ENCODE measurements at places on chromosomes 16 and 17.

- no peak for DNase-seq
These were observed 2.6 kb downstream of the SNX29 start for GRCh38 chr16:11979013-11979672.

DNA sequence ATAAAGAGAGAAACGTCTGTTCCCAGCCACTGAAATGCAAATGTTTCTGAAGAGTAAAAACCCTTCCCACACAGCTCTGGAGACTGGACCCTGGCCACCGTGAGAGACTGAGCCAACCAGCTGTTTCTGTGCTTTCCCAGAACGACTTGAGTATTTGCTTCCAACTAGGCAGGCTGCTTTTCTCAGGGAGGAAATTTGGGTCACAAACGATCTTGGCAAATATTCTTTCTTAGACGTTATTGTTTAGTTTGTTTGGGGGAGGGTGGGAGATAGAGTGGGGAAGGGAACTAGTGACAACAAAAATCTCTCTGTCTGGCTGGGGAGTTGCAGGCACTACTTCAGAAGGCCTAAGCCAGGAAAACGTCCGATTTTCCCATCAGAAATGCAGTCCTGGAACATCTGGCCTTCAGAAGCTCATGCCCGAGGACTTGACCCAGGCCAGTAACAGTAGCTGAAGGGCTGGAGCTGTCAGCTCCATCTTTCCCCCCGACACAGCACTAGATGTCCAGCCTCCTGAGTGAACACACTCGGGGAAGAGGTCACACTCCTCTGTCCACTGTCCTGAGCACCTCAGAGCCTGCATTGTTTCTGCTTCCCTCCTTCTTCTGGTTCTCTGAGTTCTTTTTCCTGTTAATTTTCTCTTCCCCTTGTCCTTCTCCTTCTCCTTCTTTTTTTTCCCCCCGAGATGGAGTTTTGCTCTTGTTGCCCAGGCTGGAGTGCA lies 4.0 kb downstream of the CCDC92B start:
- no peak for DNase-seq

DNA sequence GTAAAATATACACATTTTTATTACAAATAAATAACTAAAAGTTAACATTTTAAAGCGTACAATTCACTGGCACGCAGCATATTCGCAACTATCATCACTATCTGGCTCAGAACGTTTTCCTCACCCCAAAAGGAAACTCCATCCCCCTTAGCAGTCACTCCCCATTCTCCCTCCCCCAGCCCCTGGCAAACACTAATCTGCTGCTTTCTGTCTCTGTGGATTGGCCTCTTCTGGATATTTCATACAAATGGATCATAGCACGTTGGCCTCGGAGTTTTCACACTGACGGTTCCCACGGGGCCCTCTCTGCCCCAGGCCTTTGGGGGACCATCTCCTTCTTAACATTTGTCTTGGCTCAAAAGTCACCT lies 64.6 kb downstream of the RTN4RL1 start:
- DNase-seq = no peak

DNA sequence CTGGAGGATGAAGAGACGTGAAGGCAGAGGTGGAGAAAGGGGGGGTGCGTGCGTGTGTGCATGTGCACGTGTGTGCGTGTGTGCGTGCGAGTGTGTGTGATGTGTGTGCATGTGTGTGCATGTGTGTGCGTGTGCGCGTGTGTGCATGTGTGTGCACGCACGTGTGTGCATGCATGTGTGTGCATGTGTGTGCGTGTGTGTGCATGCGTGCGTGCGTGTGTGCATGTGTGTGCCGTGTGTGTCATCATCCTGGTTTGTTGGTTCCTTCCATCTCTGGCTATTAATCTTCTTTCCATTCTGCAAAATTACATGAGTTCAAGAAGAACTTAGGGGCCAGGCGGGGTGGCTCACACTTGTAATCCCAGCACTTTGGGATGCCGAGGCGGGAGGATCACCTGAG lies 17.0 kb upstream of the RPL38 start:
- no peak for DNase-seq

DNA sequence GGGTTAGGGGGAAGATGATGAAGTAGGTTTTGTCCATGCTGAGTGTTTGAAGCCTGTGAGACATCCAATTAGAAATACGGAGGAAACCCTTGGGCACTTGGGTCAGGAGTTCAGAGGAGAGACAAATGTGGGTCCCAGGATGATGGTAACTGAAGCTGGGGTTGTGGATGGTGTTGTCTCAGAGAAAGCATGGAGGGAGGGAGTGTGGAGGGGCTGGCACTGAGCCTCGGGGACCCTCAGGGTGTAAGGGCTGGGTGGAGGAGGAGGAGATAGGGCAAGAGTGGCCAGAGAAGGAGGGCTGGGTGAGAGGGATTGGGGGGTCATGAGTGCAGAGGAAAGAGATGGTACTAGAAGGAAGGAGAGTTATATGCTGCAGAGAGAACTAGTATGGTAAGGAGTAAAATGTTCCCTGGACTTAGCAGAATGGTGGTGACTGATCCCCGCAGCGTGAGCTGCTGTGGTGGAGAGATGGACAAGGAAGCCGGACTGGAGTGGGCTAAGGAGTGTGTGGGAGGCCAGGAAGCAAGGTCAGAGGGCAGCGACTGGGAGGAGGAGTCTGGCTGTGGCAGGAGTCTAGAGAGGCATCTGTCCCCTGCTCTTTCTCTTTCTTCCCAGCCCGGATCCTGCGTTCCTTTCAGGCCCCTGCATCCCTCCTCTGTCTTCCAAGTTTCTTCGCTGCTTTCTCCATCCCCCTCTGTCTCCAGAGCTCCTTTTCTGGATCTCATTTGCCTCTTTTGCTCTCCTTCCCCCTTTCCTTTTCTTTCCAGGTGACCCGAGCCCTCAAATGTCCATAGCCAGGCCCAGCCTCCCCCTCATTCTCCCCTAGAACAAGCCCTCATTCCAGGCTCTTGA lies 3.9 kb upstream of the COL1A1 start:
- no peak for DNase-seq

Measured in NCI-H774 (cell line).